ENCODE measurements at places on chromosomes 6 and 20.

DNA sequence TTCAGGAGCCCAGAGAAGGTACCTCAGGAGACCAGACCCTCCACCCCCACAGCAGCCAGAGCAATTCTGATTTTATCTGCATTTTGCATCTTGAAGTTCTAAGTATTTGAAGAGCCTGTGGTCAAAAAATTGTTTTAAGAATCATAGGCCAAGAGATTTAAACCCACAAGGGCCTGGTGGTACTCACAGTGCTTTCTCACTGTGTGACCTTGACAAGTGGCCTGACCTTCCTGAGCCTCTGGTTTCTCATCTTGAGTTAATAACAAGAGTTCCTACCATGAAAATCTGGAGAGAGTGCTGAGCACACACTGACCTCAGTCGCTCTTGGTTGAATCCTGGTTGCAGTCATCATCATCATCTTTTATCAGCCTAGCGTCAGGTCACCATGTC is 45.4 kb upstream of the ID1 start:
- DNase-seq, result no peak

DNA sequence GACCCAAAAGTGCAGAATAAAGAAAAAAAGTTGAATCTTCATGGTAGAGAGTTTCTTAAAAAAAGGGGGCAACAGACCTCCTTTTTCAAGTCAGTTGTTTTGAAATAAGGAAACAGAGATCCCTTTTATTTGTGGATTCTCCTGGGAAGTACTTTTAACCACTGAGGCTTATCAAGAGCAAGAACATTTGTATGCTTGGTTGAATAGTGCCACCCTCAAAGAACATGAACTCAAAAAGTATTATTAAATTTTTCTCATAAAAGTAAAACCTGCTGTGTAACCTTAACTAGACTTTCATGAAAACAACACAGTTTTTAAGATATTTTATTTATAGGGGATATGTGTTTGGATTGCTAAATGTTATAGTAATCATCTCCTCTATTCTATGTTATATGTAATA is at the start of gene DEFB110:
TSS of gene DEFB110 (minus strand) at position 101 of the 400 bp plus-strand sequence. CDS start at position 42, 59 bp downstream.
- DNase-seq, result no peak

GRCh38 chr20:37992802-37993409 is 40.4 kb downstream of the TTI1 start:
- DNase-seq, result no peak

DNA sequence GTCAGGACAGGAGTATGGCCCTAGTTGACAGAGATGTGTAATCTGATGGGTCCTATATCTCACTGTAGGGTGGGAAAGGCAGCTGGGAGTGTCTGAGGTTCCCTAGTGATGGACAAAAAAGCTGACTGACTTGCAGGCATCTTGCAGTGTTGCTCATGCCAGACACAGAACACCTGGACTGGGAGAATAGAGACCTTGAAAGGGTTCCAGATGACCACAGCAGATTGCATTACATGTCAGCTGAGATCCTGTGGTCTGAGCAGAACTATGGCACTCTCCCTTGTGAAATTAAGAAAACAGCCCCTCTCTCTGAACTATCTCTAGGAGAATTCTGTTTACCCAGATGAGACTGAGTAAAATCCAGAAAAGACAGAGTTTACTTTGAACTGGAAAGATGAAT is 212.6 kb upstream of the MAN1A1 start:
- no peak for DNase-seq

DNA sequence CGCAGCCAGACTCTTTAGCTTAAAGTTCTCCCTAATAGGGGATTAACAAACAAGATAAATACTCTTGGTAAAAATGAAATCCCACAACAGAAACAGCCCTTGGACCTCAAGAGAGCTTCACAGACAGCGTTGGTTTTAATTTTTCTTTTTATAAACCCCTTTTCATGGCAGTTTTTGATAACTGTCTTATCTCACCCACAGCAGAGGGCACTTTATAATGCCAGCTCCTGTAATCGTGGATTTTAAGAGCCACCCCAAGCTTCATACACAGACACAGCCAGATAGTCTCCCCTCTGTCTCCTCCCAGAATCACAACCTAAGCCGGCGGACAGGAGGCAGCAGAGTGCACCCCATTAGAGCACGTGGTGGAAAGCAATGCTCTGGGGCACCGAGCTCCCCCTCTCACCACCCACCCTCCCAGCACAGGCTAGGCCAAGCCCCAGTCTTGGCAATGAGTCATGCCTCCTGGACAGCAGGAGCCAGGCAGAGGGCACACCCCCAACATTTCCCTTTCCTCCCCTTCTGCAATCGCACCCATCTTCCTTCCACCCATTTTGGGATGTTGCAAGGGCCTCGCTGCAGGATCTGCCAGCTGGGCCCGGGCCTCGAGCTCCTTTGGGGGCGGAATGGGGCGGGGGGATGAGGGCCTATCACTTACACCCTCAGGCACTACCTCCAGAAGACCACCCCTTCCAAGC is 2.4 kb downstream of the JAG1 start:
- no peak for DNase-seq

GRCh38 chr20:32163951-32164350 is 43.6 kb downstream of the PLAGL2 start:
- DNase-seq, result no peak

DNA sequence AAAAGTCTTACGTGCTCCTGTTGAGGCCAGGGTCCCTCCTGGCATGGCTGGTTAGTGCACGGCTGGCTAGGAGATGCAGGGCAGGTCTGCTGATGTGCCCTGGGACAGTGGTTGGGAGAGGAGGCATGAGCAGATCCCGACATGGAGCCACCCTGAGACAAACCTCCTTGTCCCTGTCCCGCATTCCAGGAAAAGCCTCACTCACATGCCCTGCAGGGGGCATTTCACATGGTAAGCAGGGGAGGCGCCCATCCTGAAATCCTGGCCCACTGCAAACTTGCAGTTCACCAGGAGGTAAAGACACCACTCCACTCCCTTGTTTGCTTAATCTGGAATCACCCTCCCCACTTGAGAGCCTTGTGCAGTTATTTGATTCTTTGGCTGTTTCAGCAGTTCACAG is 116.7 kb upstream of the SLC24A3 start:
- DNase-seq, result no peak

- DNase-seq, result no peak
These were observed 16.1 kb downstream of the GRM4 start for GRCh38 chr6:34129753-34130152.

DNA sequence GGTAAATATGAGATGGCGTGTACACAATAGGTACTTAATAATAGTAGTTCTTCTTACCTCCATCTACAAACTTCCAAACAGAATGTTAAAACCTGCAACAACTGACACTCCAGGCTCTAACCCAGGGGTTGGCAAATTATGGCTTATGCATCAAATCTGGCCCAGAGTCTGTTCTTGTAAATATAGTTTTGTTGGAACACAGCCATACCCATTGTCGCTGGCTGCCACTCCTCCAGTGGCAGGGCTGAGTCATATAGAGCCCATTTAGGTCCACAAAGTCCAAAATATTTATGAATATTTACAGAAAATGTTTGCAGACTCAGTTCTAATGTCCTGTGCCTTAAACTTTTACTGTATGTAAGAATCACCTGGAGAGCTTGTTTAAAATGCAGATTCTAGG is 69.9 kb upstream of the BTBD3 start:
- no peak for DNase-seq

DNA sequence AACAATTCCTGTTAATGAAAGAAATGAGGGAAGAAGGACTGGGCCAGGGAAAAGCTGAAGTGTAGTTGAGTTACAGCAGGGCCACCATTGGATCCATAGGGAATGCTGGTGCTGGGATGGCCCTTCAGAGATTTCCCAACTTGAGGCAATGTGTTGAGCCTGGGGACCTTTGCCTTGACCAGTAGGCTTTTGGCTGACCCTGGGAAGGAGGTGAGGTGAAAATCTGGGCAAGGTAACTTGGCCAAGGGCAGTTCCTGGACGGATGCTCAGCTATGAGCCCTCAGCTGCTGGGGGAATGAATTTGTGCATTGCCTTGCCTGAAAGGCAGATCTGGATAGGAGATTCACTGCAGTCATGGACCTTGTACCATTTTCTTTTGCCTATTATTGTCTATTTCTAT is 20.4 kb downstream of the UTRN start:
- DNase-seq, result no peak

DNA sequence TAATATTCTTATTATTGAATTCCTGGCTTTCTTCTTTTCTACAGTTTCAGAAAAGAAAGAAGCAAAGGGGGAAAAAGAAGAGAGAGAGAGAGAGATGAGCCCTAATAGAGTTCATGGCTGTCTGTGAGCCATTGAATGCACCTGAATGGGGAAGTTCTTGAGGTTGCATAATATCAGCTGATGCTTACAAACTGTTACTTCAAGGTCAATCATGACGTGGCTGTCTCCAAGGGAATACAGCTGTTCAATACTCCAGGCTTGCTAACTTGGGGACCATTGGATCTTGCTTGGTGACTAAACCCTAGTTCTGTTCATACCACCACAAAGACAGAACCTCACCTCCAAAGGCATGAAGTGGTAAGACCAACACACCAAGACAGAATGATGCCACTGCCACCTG is 180.4 kb downstream of the ADGRG6 start:
- no peak for DNase-seq

DNA sequence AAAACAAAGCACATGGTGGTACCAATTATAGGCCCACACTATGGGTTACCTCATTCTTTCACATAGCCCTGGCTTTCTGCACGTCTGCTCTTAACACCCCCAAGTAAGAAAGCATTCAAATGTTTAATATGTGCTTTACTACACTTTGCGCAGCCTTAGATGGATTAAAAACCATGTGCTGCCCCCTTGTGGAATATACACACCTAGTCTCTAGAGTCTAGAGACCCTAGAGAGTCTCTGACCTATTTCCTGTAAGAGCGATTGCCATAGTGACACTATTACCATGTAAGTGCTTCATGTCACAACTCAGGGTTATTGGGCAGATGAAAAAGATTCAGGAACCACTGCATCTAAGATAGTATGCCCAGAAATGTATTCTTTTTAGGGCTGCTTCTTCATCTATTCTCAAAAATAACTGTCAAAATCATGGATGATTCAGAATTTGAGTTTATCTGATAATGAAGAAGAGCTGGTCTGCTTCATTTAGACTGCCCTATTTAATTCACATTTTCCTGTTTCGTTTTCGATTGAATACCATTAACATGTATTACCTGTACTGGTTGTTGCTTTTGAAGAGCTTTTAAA is 186.3 kb downstream of the ADGB start:
- no peak for DNase-seq

DNA sequence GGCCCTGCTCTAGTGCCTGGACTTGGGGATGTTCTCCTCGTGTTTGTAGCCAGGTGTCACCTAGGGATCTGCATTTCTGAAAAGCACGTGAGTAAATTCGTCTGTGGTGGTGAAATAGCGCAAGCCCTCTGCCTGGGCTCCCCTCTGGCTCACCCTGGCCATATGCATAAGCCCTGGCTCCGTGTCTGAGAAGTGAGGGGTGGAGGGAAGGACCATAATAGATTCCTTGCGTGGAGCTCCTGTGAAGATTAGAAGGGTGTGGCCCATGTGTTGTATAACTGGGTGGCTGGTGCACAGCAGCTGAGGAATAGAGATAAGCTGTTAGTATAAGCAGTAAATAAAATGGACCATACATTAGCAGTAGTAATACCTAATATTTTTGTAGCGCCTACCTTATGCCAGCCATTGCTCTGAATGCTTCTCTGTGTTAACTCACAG is 4.8 kb downstream of the BCAS1 start:
- no peak for DNase-seq

DNA sequence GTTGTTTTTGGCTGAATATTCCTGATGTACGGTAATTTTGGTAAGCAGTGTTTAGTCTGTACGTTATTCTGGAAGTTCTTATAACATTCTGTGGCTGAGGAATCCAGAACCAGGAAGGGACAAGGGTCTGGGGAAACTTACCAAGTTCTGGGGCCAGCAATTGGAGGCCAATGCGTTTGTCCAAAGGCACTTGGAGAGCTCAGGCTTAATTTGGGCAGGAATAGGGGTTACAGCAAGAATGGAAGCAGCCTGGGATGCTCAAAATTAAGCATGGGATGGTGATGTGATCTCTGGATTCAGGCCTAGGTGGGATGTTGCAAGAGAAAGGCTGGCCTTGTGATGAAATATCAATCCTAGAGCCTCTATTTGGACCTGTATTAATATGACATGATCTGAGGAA is 235.2 kb upstream of the NOX3 start:
- DNase-seq, result no peak

DNA sequence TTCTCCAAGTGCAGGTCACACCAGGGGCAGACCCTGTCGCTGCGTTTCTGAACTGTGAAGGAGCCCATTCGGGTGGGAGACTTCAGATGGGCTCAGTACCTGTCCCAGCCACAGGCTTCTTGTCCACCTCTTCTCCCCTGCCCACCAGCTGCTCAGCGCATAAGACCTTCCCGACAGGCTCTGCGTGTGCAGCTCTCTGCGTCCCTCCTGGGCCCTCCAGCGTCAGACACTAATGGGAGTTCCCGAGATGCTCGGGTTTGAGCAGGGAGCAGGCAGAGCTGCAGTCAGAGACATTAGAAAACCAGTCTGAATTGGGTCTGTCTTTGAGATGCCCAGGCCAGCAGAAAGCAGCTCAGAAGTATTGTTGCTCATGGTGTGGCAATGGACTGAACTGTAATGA is 50.4 kb downstream of the TCP11 start:
- DNase-seq, result no peak

DNA sequence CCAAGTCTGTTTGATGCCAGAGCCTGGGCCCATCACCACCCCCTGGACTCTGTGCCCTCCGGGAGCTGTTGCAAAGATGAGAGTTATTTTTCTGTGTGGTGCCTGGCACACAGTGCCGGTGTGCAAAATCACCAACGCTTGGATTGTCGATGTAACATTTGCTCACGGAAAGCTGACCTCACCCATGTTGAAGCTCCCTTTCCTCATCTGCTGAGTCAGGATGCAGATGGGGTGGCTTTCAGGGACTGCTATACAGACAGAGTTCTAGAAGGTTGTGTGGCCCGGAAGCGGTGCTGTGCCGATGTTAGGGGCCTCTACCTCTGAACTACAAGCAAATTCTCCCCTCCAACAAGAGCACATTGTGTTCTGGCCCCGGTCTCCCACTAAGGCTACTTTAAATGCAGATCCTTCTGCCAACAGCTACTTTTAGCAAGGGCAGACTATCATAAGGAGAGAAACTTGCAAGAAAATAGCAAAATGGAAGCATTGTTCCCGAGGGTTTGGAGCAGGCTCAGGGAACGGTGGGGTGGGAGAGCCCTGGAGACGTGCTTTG is 34.0 kb downstream of the EYA2 start:
- no peak for DNase-seq

DNA sequence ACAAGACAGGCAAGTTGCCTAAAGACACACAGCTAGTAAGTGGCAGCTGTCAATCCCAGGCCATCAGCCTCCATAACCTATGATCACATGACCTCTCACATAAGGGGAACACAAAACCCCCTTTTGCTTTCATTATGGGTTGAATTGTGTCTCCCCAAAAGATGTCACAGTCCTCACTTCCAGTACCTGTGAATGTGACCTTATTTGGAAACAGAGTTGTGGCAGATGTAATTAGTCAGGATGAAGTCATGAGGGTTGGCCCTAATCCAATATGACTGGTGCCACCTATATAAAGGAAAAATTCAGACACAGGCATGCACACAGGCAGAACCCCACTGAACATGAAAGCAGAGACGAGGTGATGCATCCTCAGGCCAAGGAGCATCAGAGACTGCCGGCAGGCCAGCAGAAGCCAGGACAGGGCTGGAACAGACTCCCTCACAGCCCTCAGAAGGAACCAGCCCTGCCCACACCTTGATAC is 33.6 kb downstream of the GFOD1 start:
- DNase-seq, result no peak

GRCh38 chr20:3092611-3093379 is 8.3 kb upstream of the AVP start:
- peak; percentile 21 for DNase-seq

Measured in activated CD4-positive, CD25-positive, alpha-beta regulatory T cell treated with anti-CD3 and anti-CD28 coated beads, Interleukin-2, amount 50 U/mL, for 16 hours (primary cell).